AG04450 (cell line): ENCODE measurements at places on chromosomes 12 and 14. TPM values are rescaled to one million over a fixed set of nuclear protein-coding genes. Genes with fewer than 3 reads are reported as not detected.

- DNase-seq = no peak
These were observed 84.6 kb upstream of the ATF7IP start for GRCh38 chr12:14280921-14281320.

- no peak for DNase-seq
These were observed 334.1 kb upstream of the RGS6 start for GRCh38 chr14:71597955-71598660.

The RNASE1 gene
- not detected in 2 replicates for polyA plus RNA-seq

The AKAP6 gene
- polyA plus RNA-seq = 0.78 and 1.3 TPM in 2 replicates

DNA sequence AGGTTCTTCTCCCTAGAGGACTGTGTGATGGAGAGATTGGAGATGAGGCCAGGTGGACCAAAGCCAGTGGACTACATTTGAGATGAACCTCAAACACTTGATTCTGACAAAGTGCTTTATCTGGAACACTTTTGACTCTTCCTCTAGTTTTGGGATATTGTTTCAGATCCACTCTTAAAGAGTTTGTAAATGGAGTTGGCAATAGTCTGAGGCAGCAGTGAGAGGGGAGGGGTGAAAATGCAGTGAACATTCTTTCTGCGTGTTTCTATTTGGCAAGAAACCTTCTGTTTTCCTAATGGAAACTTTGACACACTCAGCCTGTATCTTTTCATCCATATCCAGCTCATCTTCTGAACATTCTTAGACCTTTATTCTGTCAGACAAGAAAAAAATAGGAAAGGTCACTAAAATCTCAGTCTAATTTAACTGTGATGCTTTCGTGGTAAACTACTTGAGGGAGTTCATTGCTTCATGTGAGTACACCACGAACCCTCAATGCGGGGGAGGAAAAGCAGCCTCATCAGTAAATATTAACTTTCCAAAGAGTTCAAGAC is 57.4 kb upstream of the KCNJ8 start:
- no peak for DNase-seq

DNA sequence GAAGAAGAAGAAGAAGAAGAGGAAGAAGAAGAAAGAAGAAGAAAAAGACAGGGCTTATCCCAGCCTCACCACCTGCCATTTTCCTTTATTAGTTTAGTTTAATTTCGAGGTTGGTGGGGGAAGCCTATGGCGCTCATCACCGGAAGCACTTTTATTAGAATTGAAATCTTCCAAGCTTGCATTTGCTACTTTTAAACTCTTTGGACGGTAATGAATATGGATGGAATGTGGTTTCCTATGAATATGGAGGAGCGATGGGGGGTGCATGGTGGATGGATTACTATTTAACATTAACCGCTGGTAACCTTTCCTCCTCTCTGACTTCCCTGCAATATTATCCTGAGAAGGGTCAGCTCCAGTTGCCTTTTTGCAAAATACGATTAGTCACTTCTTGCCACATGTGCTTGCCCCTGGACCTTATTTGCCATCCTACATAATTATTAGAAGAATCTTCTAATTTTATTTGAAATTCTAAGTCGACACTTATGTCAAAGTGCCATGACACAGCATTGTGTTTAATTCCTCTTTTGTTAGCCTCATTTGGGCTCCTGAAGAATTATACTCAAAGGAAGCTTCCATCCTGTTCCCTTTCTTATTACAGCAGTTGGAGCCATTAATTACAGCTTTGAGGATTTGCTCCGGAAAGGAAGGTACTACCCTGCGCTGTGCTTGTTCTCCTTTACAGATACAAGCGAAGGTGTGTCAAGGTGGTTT is 424.5 kb downstream of the VRK1 start:
- DNase-seq = no peak

DNA sequence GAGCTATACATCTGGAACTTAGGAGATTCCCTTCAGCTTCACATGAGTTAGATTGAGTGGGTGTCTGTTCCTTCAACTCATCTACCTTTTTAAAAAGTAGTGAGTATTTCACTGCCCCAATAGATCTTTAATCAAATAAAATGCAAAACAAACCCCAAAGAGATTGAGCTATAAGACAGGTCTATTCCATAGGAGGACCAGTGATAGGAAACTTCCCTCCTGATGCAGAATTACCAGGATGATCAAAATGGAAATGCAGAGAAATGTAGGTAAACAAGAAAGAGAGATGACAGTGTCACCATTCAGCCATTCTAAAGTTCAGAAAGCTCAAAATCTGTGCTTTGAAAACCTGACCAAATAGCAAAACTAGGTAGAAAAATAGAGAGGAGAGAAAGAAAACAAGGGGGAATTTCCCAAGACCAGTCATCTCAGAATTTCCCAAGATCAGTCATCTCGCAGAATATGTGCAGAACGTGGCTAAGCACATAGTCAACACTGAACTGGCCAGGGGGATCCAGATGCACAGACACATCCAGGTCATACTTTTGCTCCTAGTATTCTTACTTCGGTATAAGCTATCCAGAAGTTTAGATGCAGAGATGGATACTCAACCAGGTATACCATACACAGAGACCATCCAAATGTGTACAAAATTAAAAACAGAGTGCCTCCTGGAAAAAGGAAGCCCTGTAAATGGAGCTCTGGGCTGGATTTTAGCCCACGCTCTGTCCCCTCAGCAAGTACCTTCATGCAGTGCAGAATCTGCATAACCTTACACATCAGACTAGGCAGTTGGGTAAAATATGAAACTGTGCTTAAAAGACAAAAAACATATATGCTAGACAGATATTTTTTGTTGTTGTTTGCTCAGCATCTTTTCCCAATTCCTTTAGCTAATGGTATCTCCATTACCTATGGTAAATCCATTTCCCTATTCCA is 27.4 kb downstream of the SLC41A2 start:
- no peak for DNase-seq

DNA sequence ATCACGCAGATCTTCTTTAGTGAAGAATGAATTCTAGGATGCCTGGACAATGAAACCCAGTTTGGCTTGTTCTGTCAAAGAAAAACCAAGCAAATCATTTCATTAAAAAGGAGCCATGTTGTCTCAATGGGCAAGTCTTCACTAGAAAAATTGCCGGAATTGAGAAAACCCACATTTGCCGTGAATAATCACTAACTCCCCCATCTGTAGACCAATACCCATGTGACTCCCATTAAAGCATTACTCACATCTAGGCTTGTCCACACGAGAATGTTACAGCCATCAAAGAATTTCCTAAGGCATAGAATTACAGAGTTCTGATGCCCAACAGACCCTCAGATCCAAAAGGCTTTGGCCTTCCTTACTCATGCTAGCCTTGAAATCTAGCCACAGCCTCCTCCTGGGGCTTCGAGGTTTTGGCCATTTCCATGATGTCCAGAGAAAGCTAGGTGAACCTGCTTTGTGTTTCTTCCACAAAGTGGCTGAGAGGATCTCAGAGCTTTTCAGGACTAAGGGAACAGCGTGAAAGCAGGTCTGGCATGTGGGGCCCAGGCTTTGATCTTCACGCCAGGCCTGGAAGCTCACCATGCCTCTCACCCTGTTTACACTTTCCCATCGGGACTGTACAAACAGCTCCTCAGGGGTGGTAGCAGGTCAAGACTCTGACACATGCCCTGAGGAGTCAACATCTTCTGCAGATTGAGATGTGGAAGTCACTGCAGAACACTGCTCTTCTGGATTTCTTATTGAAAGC is 12.1 kb downstream of the SLC7A8 start:
- DNase-seq = no peak

DNA sequence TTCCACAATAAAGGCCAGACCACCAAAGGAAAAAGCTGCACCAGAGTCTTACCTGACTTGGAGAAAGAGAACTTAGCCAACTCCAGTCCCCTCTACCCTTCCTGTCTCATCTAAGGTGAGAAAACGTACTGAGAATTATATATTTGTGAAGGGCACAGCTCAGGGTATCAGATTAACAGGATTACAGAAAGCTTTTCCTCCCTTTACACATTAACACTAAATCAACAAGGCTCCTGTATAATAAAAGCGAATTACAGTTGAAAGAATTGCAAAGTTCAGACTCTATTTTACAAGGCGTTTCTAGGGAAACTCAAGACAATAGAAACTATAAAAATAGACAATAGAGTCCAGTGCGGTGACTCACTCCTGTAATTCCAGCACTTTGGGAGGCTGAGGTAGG is 82.7 kb upstream of the RPL10L start:
- DNase-seq = no peak

The TBX5 gene
- polyA plus RNA-seq = 14.2 and 16.8 TPM in 2 replicates

DNA sequence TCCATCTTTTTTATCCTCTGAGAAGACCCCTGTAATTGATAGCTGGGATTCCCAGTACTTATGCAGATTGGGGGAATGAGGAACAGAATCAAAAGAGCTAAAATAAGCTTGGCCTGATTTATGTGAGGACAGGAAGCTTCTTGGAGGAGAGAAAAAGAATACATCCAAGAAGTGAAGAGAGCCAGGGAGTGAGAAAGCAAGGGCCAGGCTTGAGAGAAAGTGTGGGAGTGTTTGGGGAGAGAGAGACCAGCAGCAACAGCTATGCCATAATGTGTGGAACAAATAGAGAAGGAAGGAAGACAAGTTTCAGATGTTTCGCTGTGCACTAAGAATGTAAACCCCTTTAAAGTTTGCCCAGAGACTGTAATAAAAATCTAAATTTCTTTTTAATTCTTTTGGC is 4.0 kb upstream of the CCDC184 start:
- DNase-seq = no peak

DNA sequence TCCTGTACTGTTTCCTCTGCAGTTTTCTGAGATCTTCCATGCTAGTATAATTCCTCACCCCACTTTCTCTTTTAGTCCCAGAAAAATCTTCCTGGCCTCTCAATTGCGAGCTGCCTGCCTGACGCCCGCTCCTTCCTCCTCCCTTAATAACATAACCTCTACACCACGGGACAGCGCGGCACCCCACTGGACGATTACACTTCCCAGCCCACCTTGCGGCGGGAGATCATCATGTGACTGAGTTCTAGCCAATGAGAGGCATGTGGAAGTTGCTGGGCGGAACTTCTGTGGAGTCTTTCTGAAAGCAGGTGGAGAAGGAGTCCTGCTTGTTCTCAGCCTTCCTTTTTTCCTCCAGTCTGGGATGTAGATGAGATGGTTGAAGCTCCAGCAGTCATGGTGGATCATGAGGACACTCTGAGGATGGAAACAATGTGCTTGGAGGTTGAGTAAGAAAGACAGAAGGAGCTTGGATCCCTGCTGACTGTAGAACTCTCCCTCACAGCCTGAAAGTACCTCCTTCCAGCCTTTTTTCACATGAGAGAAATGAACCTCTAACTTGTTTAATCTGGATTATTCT is 133.6 kb upstream of the VRK1 start:
- no peak for DNase-seq

- DNase-seq = no peak
These were observed 123.4 kb downstream of the DICER1 start for GRCh38 chr14:95033682-95034632.

The CARMIL3 gene
- 0.02 TPM in 1 of 2 replicates, not detected in the other for polyA plus RNA-seq

The VASH1 gene
- polyA plus RNA-seq = 5.0 and 6.0 TPM in 2 replicates

The KCNK10 gene
- polyA plus RNA-seq = not detected in 2 replicates

DNA sequence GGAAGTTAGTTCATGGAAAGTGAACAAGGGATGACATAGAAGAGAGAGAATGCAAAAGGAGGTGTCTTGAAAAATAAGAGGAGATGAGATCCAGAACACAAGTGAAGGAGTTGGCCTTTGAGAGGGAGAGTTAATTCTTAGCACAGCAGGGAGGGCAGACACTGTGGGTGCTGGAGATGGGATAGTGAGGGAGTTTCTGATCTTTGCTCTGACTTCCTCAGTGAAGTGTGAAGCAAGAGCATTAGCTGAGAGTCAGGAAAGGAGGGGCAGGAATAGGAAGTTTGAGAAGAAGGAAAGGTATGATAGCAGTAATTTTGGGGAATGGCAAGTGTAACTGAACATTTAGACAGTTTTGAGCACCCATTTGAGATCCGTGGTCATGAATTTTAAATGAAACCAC is 75.8 kb upstream of the COCH start:
- DNase-seq = no peak

The SYNDIG1L gene
- polyA plus RNA-seq = not detected in 2 replicates
